ENCODE measurements at places on chromosomes 3 and 15.

- DNase-seq, result no peak
Measured at GRCh38 chr15:77508541-77509243, 88.0 kb downstream of the HMG20A start.

DNA sequence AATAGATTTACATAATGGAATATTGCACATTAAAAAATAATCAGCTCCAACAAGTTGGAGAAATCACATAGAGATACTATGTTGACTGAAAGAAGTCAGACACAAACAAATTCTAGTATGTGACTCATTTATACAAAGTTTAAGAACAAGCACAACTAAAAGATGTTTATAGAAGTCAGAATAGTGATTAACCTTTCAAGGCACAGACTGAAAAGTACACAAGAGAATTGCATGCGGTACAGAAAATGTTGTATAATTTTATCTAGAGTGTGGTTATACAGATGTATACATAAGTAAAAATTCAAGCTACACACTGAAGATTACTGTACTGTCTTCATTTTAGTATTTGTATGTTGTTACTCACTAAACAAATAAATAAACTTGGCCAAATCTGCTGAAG, 19.3 kb upstream of the ATOSA start:
- no peak for DNase-seq

GRCh38 chr3:37918627-37919026, 56.9 kb downstream of the CTDSPL start:
- no peak for DNase-seq

DNA sequence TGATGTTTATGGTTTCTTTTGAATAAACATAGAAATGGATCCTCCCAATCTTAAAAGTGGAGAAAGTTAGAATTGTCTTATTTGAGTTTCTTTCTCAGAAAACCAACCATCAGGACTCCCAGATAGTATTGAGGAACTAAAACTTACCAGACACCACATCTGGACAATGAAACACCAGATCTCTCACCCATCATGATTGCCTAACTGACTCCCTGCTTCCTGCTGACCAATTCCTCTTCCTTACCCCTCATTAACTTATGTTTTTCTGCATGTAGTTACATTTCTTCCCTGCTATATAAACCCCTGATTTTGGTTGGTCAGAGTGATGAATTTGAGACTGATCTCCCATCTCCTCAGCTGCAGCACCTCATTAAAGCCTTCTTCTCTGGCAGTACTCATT, 242.0 kb upstream of the SETMAR start:
- DNase-seq, result no peak

DNA sequence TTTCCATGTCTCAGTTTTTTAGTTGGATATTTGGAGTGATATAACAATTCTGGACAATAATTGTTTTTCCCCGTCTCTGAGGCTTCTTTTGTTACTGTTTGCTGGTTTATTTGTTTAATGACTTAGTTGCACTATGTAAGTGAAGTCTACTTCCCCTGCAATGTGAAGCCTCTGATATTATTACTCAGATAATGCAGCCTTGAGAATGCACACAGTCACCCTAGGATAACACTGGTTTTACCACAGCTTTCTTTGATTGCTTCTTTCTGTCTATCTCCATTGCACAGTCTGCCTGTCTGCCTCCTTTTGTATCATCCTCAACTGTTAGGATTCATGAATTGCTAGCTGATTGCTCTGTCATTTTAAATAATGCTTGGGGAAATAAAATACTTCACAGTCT, 208.7 kb upstream of the ROBO1 start:
- no peak for DNase-seq

DNA sequence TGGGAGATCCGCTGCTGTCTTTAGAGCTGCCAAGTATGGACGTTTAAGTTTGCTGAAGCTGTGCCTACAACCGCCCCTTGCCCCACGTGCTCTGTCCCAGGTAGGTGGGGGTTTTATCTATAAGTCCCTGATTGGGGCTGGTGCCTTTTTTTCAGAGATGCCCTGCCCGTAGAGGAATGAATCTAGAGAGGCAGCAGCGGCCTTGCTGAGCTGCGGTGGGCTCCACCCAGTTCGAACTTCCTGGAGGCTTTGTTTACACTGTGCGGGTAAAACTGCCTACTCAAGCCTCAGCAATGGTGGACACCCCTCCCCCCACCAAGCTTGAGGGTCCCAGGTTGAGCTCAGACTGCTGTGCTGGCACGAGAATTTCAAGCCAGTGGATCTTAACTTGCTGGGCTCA, 83.4 kb upstream of the FGF7 start:
- no peak for DNase-seq

DNA sequence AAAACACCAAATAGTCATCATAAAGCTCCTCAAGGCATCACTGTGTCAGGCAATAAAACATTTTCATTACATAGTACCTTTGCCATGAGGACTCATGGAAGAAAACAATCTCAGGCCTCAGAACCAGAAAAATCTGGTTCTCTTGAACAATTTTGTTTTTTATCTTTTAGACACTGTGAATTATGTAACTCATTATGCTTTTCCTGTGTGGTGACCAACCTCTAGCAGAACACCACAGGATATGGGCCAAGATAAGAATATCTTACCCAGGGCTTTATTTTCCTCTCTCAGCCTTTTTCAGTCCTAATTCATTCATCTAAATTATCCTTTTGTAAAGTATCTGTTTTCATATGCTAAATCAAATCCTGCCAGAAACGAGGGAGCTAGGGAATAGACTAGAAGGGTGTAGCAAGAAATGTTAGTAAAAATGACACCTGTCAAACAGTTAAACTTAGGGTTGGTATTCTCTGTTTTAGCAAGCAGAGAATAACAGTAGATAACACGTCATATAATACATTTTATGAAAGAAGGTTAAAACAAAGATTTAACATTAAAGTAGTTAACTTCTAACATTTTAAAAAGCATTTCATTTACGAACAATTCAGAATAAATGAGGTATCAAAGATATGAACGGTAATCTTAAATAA, 111.1 kb downstream of the FBXL22 start:
- DNase-seq, result no peak
